ENCODE measurements at places on chromosomes 7 and 10.

DNA sequence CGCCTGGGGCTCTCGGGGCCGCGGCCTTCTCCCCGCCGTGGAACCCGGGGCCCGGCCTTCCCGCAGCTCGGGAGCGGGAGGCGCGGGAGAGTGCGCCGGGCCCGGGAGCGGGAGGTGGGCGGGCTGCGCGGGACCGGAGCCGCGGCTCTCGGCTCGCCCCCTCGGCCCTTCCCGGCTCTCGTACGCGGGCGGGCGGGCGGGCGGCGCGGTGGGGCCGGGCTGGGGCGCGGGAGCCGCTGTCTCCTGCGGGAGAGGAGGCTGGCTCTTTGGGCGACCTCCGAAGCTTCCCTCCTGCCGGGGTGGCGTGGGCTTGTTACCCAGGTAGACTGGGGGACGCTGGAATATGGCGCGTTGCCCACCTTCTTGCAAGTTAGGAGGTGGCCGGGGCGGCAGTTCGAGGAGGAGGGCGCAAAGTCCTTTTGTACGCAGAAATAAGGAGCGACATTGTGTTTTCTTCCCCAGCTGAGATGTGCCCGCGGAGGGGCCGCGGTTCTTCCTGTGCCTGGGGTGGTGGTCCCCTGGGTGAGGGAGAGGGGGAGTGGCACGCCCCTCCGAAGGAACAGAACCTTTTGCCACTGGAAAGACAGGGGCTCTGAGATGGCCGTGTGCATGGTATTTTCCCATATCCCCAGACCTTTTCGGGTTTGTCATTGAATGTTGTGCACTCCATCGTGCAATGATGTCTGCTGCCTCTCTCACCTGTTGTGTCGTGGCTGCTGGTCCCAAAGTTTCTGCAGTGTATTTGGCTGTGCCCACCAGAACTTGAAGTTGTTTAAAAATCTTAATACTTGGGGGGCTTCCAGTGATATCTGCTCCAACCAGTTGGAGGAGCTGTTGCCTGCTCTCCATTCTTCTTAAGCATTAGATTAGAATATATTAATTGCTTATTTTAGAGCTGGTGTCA is 844 bp downstream of the NRF1 start:
- DNase-seq = peak; percentile 7

GRCh38 chr7:1670894-1671593 is 967 bp downstream of the ELFN1 start:
- DNase-seq = no peak

DNA sequence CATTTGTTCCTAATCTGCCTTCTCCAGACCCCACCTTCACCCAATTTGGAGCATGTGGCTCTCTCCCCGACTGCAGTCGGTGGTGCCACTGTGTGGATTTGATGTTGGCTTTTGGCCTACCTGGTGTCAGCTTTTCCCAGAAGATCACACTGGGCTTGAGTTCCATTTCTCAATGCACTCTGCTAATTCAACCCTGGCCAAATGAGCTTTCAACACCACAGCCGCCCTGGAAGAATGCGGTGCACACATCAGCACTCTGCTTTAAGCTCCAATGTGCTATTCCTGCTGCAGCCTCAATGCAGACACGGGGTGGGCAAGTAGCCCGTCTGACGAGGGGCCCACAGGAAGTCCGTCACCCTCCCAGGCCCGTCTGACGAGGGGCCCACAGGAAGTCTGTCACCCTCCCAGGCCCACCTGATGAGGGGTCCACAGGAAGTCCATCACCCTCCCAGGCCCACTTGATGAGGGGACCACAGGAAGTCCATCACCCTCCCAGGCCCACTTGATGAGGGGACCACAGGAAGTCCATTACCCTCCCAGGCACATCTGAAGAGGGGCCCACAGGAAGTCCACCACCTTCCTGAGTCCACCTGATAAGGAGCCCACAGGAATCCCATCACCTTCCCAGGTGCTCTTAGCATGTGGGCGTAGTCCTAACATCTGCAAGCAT is 64.4 kb downstream of the ASB13 start:
- no peak for DNase-seq

- no peak for DNase-seq
These were observed 132.5 kb upstream of the EFCAB10 start for GRCh38 chr7:105713488-105714465.

- no peak for DNase-seq
These were observed 3.1 kb downstream of the RASGEF1A start for GRCh38 chr10:43263551-43264343.

DNA sequence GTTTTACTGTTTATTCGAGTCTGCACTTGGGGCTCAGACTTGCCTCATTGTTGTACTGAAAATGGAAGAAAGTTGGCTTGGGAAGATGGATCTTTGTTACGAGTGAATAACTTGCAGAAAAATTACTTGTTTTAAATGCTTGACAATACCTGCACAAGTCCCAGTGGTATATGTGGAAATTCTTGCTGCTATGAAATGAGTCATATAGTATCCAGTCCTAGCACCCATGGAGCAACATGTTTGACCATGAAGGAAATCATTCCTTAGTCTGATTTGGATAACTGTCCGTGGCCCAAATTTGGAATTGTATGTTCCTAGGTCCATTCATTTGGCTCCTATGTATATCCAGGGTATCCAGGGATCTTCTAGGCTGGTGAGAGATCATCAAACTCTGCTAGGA is 1096.8 kb downstream of the KCNMA1 start:
- DNase-seq = no peak

DNA sequence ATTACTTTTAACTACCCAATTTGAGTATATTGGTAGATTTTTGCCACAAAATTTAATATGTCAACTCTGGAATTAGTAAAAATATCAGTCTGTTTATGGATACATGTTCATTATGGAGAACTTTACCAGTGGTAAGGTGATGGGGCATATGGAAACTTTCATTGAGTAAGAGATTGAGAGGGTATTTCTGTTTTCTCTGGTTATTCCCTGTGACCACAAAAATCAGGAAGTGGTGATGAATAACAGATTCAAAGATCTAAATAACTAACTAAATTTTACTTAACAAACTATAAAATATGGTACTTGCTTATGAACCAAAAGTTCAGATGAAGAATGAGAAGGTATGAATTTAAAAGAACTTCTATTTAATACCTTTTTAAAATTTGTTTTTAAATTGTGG is 22.1 kb upstream of the STEAP4 start:
- DNase-seq = no peak

DNA sequence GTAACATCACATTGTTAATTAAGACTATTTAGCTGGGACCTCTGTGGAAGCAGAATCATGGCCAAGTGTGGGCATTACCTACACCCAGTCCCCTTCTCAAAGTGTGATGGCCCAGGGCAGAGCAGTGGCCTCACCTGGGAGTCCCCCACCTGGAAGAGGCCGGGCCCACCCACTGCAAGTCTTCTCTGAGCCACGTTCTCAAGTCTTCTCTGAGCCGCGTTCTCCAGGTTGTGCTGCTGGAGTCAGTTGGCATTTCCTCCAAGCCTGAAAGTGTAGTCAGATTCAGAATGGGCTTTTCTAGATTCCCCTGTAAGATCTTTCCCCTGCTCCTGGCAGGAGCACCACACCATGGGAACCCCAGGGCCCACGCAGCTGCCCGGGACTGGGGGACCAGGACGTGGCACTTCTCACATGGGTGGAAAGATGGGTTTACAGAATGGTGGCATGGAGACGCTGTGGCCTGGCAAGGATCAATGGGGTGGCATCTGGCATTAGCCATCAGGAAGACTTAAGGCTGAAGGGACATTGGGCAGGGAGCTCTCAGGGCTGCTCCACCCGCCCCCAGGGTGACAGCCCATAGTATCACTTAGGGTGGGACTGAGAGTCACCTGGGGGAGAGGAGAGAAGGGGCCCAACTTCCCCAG is 68.0 kb downstream of the MKI67 start:
- DNase-seq = no peak

DNA sequence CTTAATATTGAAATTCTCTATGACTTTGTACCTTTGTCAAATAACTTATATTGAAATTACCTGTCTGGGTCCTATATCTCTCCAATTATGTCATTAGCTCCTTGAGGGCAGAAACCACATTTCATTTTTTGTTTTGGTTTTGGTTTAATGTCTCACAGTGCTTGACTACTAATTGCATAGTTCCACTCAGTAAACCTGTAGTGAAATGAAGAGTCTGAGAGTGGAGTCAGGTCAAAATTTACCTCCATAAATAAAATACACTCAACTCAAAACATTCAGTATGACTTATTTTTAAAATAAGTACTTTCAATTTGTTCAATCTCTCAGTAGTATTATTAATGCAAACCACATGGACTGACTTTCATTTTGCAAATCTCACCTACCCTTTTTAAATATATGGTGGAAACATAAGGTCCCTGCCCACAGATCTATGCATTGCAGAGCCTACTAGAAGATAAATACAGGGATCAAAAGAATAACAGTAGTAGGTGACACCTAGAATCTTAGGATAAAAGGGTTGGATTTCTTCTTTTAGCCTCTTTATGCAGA is 32.5 kb downstream of the PDE1C start:
- no peak for DNase-seq

- DNase-seq = no peak
These were observed 178.6 kb downstream of the RPS24 start for GRCh38 chr10:78212060-78212785.

Data from stimulated activated CD8-positive, alpha-beta memory T cell treated with anti-CD3 and anti-CD28 coated beads, Interleukin-2, amount 100 ng/mL, for 1 hour (primary cell).